ENCODE measurements at places on chromosomes 11 and 22. TPM values are rescaled to one million over a fixed set of nuclear protein-coding genes. Genes with fewer than 3 reads are reported as not detected.

DNA sequence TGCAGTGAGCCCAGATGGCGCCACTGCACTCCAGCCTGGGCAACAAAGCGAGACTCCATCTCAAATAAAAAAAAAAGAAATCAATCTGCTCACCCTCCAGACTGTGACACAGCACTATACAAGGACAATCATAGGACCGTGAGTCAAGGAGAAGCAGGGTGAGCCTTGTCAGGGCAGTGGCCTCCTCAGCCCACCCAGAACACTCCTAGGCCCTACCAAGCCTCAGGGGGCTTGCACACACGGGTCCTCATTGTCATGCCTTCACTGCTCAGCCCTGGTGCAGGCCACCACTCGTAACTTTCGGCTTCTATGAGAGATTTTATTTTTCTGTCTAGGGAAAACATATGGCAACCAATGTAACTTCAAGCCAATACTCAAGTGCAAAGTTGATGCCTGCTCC, 35.8 kb downstream of the DGCR2 start:
- DNase-seq = peak; percentile 35

DNA sequence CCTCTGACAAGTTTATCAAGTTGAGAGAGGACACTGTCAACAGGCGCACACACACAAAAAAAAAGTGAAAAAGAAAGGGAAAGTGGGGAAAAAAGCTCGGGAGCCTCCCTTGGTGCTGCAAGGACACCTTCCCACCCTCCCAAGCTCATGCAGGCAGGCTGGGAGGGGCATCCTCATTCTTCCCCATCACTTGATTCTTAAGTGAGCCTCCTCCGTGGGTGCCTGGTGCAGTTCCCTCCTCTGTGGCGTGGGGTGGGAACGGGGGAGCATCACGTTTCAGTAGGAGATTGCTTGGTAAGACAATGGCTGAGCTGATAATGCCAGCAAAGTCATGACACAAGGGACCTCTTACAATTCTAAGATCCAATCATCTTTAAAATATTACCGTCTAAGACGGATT, 108.8 kb downstream of the NXPE2 start:
- no peak for DNase-seq

DNA sequence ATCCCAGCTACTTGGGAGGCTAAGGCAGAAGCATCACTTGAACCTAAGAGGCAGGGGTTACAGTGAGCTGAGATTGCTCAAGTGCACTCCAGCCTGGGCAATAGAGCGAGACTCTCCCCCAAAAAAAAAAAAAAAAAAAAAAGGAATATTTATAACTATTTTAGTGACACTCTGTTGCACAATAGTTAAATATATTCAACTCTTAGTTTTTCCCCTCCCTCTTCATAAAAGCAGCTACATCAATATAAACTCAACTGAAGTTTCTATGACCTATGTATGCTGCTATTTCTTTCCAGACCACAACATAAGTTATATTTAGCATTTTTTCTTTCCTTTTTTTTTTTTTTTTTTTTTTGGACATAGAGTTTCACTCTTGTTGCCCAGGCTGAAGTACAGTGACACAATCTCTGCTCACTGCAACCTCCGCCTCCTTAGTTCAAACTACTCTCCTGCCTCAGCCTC, 19.2 kb downstream of the CELF1 start:
- no peak for DNase-seq

Gene PKDREJ
- total RNA-seq = 0.05 TPM

Gene OR8G5
- not detected for total RNA-seq

DNA sequence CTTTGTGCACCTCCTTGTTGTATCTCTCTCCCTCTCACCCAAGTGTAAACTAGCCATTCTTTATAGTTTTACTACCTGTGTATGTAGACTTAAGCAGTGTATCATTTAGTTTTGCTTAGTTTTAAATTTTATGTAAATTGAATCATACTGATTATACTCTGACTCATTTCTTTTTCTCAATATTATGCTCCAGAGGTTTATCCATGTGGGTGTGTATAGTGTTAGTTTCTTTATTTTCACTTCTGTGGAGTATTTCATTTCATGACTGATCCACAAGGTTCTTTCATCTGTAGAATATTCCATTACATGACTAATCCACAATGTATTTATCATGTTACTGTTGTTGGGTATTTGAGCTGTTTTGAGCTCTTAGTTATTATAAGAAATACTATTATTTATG, 62.0 kb downstream of the CCDC34 start:
- DNase-seq = no peak

DNA sequence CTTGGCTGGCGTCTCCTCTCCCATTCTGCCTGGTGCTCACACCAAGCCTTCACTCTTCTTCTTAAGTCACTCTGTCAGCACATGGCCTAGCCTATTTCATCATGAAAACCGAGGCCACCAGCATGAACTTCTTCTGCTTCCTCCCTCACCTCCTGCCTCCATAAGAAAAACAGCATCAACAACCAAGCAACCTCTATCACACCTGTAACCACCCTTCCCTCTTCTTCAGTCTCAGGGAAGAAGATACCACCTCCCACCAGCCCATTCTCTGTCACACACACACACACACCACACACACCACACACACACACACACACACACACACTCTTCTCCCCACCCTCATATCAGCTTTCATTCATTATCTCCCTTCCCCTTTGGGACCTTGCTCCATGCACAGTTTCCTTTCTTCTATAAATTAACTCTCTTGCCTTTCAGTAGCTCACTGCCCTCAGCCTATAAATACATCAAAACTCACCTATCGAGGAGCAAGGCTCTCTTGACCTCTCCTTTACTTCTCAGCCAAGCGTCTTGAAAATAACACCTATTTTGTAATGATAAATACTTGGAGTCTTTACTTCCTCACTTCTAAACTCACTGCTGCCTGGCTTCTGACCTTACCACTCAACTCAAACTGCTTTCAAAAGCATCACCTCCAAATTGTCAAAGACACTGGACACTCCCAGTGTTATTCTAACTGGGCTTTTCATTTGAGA, 36.6 kb downstream of the SC5D start:
- no peak for DNase-seq

- no peak for DNase-seq
Observed at GRCh38 chr11:86398106-86398505, 23.4 kb downstream of the CCDC81 start.

GRCh38 chr11:79285756-79286155, 155.1 kb downstream of the TENM4 start:
- DNase-seq = no peak

- peak; percentile 74 for DNase-seq
Observed at GRCh38 chr11:10042699-10043098, 251.3 kb downstream of the SBF2 start.

- no peak for DNase-seq
Observed at GRCh38 chr11:88384669-88385005, 47.1 kb upstream of the CTSC start.

Gene PRG3
- not detected for total RNA-seq

Gene RFPL3
- not detected for total RNA-seq

GRCh38 chr11:15213471-15214231, 98.9 kb downstream of the INSC start:
- no peak for DNase-seq

- DNase-seq = no peak
Observed at GRCh38 chr11:104164028-104164520, at the start of gene PDGFD. Gene PDGFD, minus strand, starts transcription at chr11:104164147.

Gene TECTA
- total RNA-seq = 0.35 TPM

DNA sequence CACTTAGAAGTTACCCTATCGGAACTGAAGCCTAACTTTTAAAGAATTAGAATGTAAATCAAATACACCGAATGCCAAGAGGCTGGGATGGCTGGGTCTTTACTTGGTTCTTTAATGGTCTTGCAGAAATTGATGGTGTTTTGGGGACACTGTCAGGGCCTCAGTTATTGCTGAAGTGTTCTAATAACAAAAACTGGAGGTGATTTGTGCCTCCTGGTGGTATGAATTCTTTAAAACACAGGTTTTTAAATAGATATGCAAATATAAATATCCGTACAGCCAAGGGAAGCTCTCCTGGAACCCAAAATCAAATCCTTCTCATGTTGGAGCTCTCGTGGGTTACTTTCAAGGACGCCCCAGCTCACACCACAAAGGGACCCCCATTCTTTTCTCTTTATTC, 19.3 kb upstream of the TMPRSS5 start:
- DNase-seq = no peak

Data from left lobe of liver (tissue), 2 donors.